ENCODE measurements at places on chromosomes 3 and 15. TPM values are rescaled to one million over a fixed set of nuclear protein-coding genes. Genes with fewer than 3 reads are reported as not detected.

Gene KBTBD8
- total RNA-seq = 1.3 TPM

Gene CISH
- 0.73 TPM for total RNA-seq

Gene NPAP1
- not detected for total RNA-seq

Gene TLNRD1
- 10.8 TPM for total RNA-seq

Gene CCDC13
- 0.29 TPM for total RNA-seq

Gene PLCD1
- 70.3 TPM for total RNA-seq

Gene ALDH1L1
- not detected for total RNA-seq

Gene TNNC1
- not detected for total RNA-seq

Gene SEMA3F
- total RNA-seq = 7.6 TPM

Gene CYP1A1
- total RNA-seq = not detected

Gene PLAAT1
- not detected for total RNA-seq

Gene MOBP
- under 0.01 TPM for total RNA-seq

Gene ARNT2
- total RNA-seq = 4.7 TPM

Gene PAQR5
- total RNA-seq = 7.9 TPM

Gene ENTPD3
- total RNA-seq = not detected

Gene STAB1
- total RNA-seq = 1.6 TPM

Gene SAMMSON
- not detected for total RNA-seq

Gene CPN2
- not detected for total RNA-seq

Measured in smooth muscle cell of trachea (primary cell).